ENCODE measurements at places on chromosomes 16 and 17. TPM values are rescaled to one million over a fixed set of nuclear protein-coding genes. Genes with fewer than 3 reads are reported as not detected.

P2RX5 gene
- 2.0 TPM for total RNA-seq

IGFALS gene
- 29.3 TPM for total RNA-seq

DOC2B gene
- total RNA-seq = 4.5 TPM

DNA sequence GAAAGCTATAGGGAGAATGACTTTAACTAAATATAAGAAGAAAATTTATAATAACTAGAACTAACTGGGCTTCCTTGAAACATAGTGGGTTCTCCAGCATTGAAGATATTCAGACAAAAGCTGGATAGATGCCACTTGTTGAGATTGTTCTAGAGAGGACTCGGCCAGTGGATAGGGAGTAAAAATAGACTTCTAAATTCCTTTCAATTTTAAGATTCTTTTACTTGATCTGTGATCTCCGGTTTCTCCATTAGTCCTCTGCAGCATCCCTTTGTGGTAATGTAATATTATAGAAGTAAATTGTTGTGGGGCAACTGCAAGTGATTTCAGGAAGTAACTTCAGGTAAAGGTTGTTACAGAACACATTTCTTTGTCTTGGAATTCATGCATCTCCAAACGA lies 10.3 kb upstream of the RARA start:
- no peak for DNase-seq

GRCh38 chr17:67528751-67529436 lies 151.8 kb downstream of the PITPNC1 start:
- peak; percentile 85 for DNase-seq

DNA sequence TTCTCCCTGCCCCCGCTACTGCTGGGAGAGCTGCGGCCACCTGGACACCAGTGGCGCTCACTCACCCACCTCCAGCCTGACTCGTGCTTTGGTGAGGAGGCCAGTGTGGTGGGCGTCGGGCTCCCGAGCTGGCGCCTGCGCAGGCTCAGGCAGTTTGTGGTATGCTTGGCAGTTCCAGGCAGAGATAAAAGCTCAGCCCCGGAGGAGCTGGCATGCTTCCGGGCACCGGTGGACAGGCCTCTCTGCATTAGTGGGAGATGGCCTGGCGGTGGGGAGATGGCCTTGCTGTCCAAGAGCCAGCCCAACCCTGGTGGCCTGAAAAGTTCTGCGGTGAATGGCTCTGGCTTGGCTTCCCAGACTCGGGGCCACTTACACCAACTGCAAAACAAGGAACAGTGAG lies 4.1 kb downstream of the ADGRG1 start:
- DNase-seq = no peak

- DNase-seq = peak; percentile 18
These were observed 46.6 kb downstream of the NUP93 start for GRCh38 chr16:56776562-56776961.

DNA sequence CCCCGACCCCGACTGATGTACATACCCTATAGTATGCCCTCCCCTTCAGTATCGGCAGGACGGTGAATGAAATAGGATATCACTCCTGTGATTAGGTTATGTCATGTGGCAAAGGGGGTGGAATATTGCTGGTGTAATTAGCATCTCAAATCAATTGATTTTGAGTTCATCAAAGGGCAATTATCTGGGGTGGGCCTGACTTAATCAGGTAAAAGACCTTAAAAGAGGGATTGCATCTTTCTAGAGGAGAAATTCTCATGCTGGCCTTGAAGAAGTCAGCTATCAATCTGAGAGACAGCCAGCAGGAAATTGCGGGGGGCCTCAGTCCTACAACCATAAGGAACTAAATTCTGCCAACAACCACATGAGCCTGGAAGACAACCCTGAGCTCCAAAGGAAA lies 10.3 kb downstream of the TRIM25 start:
- no peak for DNase-seq

DNA sequence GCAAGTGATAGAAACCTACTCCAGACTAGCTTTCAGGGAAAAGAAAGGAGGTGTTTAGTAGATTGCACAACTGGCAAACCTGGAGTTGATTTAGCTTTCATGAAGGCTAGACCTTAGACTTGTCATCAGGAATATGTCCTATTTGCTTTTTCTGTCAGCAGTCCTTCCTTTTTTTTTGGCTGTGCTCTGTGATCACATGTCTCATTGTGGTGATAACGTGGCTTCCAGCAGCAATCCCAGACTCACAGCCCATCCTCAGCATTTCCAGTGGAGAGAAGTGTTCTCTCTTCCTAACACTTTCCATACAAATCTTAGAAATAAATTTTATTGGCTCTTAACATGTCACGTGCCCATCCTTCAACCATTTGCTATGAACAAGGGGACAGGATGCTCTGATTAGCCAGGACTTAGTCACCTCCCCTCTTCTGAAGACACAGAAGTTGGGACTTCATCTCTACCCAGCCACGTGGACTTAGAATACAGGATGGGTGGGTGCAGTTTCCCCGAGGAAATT lies 74.7 kb downstream of the CDH13 start:
- DNase-seq = no peak

- DNase-seq = no peak
These were observed 58.2 kb downstream of the IGF2BP1 start for GRCh38 chr17:49055181-49055927.

GRCh38 chr16:83269541-83269940 lies 538.2 kb upstream of the HSBP1 start:
- DNase-seq = no peak
